ENCODE measurements at places on chromosomes 11 and 22. TPM values are rescaled to one million over a fixed set of nuclear protein-coding genes. Genes with fewer than 3 reads are reported as not detected.

GRCh38 chr11:87879118-87879517, 296.1 kb downstream of the RAB38 start:
- DNase-seq = no peak

- no peak for DNase-seq
Observed at GRCh38 chr22:45291061-45291930, 6.5 kb downstream of the UPK3A start.

- DNase-seq = no peak
Observed at GRCh38 chr11:125315079-125315740, 150.7 kb downstream of the PKNOX2 start.

DNA sequence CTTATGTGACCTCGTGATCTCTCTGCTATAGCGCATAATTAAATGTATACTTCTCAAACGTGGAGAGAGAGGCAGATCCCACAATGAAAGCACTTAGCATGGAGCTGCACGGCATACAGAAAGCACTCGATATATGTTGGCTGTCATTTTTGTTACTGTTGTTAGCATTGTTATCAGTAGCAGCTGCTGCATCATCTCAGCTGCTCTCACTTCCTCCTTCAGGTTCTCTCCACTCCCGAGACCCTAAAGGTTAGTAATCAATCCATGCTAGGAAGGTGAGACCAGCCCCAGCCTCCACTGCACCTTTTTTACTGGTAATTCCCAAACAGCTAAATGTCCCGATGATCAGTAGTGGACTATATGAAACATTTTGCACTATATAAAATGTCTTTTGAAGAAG, 13.4 kb upstream of the API5 start:
- DNase-seq = no peak

TYR gene
- polyA plus RNA-seq = 0.09 TPM

MGAT3 gene
- 20.8 TPM for polyA plus RNA-seq

CRYBA4 gene
- polyA plus RNA-seq = not detected

UPK2 gene
- polyA plus RNA-seq = 5.9 TPM

CCDC85B gene
- 17.4 TPM for polyA plus RNA-seq

MYO7A gene
- polyA plus RNA-seq = 2.7 TPM

GGTLC3 gene
- not detected for polyA plus RNA-seq
